ENCODE measurements at places on chromosomes 2 and 18.

- no peak for DNase-seq
Observed at GRCh38 chr2:205505371-205505770, 176.9 kb upstream of the NRP2 start.

DNA sequence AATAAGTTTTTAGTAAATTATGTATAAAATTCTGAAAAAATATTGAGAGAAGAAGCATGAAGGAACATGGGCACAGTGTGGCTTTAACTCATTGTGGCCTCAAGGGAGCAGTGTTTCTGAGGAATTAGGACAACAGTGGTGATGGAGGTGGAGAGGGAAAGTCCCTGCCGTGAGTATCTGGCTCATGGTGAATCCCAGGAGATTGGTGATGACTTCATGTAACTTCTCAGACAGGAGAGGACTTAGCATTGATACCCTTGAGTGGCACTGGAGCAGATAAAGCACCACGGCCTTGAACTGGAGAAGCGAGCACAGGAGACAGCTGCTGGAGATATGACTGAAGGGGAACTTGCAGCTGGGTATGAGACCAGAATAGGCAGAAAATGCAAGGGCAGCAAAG is 35.0 kb upstream of the LRP1B start:
- DNase-seq, result peak; percentile 20

DNA sequence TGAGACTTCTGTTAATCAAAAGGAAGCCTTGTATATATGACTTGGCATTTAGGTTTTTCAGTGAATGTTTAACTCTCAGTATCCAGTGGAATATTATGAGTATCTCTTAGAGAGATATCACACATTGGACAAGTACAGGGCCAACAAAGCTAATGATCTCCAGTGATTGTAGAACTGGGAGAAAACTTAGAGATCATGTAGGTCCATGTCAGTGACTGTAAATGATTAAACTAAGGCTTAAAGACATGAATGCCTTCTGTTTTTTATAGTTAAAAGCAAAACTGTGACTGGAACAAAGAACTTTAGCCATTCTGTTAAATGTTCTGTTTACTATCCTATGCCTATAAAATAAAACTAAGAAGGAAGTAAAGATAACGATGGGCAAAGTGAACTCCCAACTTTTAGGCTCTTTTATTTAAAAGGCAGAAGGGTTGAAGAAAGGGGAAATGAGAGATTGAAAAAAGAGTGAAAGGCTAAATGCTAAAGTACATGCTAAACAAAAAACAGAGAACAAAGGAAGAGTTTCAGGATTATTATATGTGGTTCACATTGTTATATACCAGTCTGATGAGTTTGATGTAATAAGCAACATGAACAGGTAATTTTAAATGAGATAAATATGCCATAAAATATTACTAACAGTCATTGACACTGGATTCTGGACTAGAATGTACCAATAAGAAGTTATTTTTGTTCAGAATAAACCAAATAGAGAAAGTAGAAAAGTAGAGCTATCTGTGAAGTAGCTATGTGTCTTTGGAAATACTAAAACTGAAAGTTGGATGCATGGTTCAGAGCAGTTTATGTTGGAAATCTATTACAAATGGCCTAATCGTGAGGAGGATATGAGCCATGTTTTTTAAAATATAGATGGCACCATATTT is 37.1 kb upstream of the TNFRSF11A start:
- no peak for DNase-seq

GRCh38 chr2:138516030-138516704 is 14.6 kb downstream of the SPOPL start:
- peak; percentile 69 for DNase-seq

DNA sequence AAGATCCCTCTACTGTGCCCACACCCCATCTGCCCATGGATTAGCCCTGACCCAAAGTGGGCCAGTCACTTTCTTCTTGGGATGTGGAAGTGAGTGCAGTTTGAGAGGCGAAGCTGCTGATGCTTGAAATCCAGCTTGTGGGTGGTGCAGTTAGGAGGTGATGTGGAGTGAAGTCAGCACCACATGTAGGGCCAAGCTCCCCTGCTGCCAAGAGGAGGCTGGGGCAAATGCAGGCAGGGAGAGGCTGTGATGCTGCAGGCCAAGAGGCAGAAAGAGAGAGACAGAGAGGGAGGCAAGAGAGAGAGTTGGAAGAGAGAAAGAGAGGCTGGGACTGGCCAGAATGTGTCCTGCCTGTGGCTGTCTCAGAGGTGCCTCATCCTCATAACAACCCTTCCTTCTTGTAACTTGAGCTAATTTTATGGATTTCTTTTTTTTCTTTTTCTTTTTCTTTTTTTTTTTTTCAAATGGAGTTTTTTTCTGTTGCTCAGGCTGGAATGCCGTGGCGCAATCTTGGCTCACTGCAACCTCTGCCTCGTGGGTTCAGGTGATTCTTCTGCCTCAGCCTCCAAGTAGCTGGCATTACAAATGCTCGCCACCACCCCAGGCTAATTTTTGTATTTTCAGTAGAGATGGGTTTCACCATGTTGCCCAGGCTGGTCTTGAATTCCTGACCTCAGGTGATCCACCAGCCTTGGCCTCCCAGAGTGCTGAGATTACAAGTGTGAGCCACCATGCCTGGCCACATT is 35.3 kb upstream of the CAB39 start:
- DNase-seq, result peak; percentile 23

GRCh38 chr2:215272918-215273317 is 38.9 kb upstream of the ATIC start:
- DNase-seq, result no peak

GRCh38 chr18:31042406-31043181 is at the start of gene DSC3:
Gene DSC3 (minus strand): TSS chr18:31042742. CDS start chr18:31042660, 82 bp downstream.
- DNase-seq, result no peak

GRCh38 chr18:61736133-61736532 is 156.7 kb downstream of the RNF152 start:
- DNase-seq, result no peak

- DNase-seq, result no peak
Observed at GRCh38 chr18:62799977-62800376, 84.6 kb downstream of the PHLPP1 start.

DNA sequence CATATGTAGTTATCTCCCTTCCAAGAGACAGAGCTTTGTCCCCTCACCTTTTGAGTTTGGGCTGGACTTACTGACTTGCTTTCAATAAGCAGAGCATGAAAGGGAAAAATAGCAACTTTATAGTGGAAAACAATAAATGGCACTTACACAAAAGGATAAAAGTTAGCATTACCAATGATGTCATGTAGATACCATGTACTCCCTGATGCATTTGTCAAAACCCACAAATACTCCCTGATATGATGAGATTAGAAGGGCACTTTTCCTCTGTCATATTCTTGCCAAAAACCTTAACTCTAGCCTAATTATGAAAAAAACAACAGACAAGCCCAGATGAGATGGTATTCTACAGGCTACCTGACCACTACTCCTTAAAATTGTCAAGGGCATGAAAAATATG is 16.0 kb downstream of the HIBCH start:
- DNase-seq, result no peak

DNA sequence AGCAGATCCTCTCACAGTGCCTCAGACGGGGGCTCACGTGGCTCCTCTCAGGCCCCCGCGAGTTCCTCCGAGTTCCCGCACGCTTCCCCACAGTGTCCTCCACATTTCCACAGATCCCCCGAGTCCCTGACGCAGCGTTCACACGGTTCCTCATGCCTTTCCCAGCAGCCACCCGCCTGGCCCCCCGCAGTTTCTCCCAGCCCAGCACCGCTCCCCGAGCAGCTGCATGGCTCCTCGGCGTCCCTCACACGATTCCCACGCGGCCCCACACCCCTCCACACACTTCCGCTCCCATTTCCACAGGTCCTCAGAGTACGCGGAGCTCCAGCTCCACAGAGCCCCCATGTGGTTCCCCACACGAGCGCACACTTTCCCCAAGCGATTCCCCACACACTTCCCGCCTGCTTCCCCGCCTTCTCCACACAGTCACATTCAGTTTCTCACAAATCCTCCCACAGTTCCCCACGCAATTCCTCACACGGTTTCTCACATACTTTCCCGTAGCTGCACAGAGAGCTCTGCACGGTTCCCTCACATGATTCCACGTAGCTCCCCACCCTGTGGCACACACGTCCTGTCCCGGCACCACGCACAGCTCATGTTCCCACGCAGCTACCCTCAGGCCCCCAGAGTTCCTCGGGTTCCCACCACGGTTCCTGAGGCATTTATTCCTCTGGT is 39.9 kb downstream of the KIF1A start:
- peak; percentile 7 for DNase-seq

DNA sequence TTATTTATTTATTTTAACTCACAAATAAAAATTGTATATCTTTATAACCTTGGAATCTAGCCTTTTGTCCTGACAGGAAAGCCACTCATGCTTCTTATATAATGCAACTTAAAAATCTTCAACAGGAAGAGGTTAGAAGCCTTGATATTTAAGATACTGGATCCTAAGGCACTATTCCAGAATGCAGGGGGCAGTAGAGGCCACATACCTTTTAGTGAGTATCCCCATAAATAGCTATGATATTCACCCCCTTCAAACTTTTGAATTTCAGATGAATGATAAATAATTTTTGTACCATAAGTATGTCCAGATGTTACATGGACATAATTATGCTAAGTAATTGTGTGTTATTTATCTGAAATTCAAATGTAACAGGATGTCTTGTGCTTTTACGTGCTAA is 592.7 kb upstream of the VRK2 start:
- no peak for DNase-seq

GRCh38 chr2:177658309-177658708 is 265.7 kb downstream of the AGPS start:
- DNase-seq, result no peak

- DNase-seq, result no peak
Observed at GRCh38 chr2:189583227-189584198, 2.9 kb upstream of the SLC40A1 start.

GRCh38 chr2:240183006-240183874 is 42.8 kb upstream of the OTOS start:
- DNase-seq, result no peak

DNA sequence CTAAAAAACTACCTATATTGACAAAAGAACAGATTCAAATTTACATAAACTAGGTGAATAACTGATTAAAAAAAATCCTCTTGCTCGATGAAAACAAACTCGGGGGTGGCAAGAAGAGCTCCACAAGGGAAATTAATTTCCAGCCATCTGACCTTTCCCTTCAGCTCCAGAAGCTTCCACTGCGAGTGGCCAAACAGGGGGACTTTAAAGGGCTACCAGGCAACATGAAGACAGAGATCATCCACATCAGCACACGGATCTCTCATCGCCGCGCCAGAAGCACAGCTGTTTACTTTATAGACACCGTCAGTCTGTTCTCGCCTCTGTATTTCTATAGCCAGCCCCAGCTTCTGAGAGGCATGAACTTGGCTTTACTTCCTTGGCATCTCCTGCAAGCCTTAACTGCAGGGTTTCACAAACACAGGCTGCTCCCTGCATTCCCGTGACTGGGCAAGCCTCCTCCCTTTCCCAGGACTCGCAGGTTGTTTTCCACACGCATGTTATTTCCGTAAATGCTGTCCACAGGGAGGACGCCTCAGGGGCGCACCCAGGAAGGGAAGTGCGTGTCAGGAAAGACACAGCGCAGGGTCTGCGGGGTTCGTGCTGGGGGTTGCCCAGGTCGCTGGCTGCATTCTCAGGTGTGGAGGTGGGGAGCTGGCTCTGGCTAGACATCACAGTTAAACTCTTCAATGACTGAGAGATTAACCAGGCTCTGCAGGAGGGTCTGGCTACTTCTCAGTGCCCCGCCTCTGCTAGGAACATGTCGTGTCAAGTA is 85.0 kb downstream of the USP40 start:
- DNase-seq, result no peak

- DNase-seq, result no peak
Observed at GRCh38 chr2:230849633-230850357, 14.9 kb upstream of the ITM2C start.

DNA sequence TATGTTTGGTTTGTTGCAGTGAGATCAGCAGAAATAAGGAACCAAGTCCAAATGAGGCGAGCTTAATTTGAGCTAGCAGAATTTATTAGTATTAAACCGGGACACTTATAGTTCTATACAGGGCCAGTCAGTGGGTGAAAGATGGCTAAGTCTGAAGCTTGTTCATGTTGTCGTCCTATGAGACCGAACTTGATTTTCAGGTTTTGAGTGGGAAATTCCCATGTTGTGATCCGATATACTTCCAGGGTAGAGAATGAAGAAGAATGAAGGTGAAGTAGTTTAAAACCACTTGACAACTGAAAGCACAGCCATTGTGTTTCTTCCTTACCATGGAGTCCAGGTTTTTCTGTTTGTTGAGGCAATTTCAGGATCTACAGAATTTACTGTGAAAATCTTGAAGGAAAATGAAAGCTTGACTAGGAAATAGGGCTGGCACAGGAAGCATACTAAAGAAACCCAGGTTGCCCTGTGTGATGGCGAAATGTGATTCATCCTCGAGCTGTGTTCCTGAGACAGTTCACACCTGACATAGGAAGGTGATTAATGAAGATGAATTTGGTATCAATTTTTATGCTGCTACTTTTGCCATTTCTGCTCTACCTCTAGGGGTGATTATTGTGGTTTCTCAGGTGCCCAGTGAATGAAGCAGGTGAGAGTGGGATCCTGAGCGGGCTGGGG is 37.6 kb upstream of the MGAT5 start:
- no peak for DNase-seq

DNA sequence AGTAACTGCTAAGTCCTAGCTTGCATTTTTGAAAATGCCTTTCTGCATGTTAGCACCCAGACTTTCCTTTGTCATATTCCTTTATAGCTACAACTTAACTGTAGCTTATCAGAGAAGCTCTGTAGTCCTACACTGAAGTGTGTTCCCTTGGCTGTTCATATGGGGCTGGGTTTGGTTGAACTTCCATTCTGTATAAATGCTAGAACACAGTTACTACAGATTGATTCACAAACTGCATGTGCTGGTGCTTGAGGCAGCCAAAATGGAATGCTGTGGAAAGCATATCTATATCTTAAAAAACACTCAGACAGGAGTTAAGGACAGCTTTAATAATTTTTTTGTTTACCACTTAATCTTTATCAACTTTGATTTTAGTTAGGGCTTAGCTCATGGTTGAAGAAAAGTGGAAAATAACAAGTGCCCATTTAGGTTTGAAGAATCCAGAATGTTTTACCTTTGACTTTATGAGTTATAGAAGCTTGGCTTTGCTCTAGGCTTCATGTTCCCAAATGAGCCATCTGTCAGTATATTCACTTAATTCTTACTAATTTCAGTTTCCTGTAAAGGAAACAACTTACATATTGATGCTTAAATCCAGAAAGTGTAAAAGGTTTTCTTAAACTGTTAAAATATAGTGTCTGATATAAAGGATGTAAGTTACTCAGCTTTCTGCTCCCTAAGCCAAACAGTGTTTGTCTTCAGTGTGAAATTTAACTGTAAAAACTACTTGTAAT is 148.9 kb downstream of the AGPS start:
- no peak for DNase-seq

DNA sequence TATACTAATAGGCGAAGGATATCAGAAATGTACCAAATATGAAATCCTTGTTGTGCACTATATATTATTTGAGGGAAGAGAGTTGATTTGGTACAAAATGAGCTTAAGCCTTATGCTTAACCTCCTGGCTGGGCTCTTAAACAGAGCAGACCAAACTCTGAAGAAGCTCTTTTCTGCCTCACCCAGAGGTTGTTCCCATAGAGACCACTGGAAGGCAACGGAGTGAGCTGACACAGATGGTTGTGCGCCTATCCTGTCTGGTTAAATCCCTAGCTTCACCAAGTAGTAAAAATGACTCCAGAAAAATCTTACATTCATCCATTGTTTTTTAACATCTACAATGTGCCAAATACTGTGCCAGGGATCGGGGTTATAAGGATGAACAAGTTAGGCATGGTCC is 55.9 kb upstream of the NOL4 start:
- no peak for DNase-seq

- DNase-seq, result peak; percentile 3
Observed at GRCh38 chr18:33720133-33720532, 142.1 kb downstream of the ASXL3 start.

GRCh38 chr18:78821396-78821795 is 158.2 kb upstream of the SALL3 start:
- no peak for DNase-seq
